ENCODE measurements at places on chromosomes 16 and 17.
A peak's percentile ranks its signal among the peaks of the same experiment; 100 is the strongest.

GRCh38 chr17:82632451-82632850 is 15.8 kb downstream of the WDR45B start:
- no peak for DNase-seq

GRCh38 chr17:33266611-33267010 is 26.5 kb downstream of the ASIC2 start:
- DNase-seq: no peak

DNA sequence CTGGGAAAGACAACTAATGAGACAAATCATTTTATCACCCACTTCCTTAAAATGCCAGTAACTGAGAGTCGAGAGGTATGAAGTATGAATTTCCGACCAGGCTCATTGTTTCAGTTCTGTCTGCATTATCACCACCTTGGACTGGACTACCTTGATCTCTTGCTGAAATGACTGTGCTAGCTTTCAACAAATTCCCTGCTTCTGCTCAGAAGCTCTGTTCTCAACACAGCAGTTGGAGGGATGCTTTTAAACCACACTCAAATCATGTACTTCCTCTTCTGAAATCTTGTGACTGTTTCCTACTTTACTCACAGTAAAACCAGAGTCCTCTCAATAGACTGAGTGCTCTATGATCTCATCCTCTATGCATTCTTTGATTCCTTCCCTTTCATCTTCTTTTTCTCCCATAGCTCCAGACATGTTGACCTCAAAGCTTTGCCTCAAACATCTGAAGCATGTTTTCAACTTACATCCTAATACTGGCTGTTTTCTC is 195.8 kb downstream of the KCNJ2 start:
- DNase-seq: peak; percentile 35

GRCh38 chr17:73785496-73785895 is 141.3 kb upstream of the SDK2 start:
- DNase-seq: no peak

GRCh38 chr17:76382803-76383545 is 1.4 kb upstream of the SPHK1 start:
- no peak for DNase-seq

GRCh38 chr17:72719578-72720493 is 372.7 kb downstream of the SLC39A11 start:
- peak; percentile 24 for DNase-seq

- peak; percentile 89 for DNase-seq
These were observed 29.9 kb upstream of the ARL4D start for GRCh38 chr17:43368740-43369506.

GRCh38 chr17:66677201-66677981 is 157.5 kb upstream of the CACNG5 start:
- DNase-seq: no peak

- peak; percentile 77 for DNase-seq
These were observed 13.7 kb upstream of the GUCY2D start for GRCh38 chr17:7988750-7989178.

DNA sequence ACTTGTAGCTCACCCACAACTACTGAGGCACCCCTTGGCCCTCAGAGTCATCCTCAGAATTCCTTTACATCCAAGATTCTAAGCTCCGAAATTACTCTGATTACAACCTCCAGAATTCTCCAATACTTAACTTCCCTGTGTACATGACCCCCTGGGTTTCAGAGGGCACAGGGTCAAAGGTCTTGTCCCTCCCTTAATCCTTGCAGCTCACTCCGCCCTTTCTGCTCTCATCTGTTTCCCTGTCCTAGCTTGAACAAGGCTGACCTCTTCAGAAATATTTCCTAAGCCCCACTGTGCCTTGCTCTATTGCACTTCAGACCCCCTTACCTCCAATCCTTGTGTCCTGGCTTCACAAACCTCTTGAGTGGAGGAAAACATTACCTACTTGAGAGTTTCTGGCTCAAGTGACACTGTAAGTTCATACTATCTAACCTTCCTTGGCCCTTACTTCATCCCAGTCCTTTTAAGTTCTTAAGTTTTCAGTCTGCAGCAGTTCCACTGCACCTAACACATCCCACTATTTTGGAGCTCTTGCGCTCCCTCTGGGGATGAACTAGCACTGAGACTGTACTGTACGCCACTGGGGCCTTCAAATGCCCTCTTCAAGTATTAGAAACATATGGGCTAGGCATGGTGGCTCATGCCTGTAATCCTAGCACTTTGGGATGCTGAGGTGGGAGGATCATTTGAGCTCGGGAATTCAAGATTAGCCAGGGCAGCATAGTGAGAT is 6.2 kb downstream of the N4BP1 start:
- DNase-seq: no peak

- no peak for DNase-seq
These were observed 1.1 kb upstream of the PKD1L3 start for GRCh38 chr16:72001180-72001874.

DNA sequence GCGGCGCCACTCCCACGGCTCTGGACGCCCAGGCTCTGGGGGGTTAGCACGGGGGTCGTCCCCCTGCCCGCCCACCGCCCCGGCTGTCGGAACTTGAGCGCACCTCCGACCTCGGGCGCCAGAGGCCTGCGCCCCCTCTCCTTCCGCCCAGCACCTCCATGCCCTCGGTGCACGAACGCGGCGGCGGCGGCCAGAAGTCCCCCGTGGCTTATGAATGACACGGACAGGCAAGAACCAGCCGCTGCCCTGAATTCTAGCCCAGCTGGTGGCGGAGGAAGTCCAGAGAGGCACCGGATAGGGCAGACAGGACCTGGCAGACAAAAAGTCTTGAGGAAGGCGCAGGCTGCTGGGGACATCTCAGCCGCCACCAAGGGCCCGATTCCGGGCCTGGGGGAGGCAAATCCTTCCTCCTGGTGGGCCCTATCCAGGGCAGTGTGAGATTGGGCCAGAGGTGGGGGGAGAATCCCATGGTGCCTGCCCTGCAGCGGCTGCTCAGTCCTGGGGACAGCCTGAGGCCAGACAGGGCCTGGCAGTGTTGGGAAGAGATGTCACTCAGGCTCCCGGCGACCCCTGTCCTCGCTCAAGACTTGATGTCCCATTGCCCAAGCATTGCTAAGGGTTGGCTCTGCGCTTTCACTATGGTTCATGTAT is 897 bp upstream of the CYGB start:
- no peak for DNase-seq

DNA sequence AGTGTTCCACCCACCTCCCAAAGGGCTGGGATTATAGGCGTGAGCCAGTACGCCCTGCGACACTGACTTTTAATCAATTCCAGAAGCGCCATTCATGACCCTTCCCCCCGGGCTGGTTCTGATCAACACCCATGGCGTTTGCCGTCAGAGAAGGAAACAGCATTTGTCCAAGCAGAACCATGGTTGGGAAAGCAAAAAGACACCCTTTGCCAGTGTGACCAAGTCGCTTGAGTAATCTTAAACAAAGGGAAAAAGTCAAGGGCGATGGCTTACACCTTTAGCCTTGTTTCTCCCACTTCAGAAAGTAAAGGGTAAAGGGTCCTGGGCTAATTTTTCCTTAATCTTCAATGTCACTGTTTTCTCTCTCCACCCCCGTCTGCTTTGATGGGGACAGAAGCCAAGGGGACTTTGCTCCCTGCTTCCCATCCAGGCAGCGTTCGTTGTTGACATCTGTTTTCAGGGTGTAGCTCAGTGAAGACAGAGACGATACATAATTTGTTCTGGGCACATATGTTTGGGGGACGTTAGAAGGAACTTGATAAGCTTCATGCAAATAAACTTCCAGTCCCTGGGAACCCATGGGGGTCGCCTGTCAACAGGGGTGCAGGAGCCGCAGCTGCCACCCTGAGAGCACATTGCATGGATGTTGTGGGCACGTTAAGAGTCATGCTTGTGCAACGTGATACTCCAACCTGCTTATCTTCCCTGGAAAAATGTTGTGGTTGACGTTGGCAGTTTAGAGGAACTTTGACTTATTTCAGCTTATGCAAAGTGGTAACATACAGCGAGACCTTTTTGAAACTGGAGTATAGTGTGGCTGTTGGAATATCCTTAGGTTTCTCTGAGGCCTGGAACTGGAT is 50.6 kb upstream of the TANGO6 start:
- DNase-seq: no peak

- DNase-seq: no peak
These were observed at the start of gene SKAP1 for GRCh38 chr17:48429638-48430586. Gene SKAP1 (minus strand): TSS chr17:48430214.

DNA sequence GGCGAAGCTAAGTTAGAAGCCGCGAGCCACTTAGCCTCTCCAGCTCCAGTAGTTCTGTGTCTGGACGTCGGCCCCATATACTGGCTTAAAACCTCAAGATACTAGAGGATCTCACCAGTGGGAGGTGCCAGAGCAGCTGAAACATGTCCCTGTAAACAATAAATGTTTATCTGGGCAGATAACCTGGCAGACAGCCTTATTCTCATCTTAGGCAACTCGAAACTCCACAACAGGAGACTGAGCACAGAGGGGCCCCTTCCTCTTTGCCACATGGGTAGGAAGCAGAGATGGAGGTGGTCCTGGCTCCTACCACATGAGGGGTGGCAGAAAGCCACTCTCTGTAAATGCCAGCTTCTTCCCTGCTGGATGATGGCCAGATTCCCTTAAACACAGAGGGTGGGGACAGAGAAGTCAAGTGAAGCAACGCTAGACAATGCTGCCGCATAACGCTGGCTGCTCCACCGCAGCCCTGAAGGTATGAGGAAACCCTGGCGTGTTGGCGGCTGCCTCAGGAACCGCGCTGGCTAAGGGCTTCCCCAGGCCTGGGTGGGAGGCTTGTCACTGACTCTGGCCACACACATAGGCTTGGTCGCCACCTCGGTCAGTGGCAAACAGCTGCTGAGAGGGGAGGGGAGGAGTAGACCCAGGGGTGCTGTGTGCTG is 67.9 kb downstream of the HIC1 start:
- peak; percentile 73 for DNase-seq

GRCh38 chr16:55585631-55586030 is 19.1 kb downstream of the CAPNS2 start:
- no peak for DNase-seq

DNA sequence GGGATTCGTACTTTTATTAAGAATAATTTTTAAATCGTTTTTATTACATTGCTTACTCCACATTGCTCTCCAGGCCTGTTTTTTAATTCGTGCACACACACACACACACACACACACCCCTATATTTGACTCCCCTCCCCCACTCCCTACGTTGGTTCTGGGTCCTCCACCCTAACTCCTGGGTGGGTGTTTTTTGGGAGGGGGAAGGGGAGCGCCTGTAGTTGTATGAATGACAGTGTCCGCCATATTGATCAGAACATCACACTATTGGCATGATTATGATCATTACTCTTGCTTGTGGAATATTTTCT is 1.3 kb downstream of the GNAO1 start:
- peak; percentile 22 for DNase-seq

DNA sequence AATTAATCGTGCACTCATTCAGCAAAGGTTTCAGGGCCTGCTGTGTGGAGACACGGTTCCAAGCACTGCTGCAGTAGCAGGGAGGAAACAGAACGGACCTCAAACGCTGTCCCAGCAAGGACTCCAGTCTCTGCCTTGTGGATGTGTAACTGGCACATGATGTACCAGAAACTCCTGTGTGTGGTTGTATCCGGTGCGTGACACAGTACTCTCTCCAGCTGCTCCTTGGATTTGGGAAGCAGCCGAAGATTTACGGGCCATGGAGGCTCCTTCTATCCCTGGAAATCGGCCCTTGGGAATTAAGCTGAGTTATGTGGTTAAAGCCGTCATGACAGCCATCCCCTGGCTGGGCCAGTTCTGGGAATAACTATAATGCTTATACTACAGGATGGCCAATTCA is 8.5 kb upstream of the ANKRD11 start:
- no peak for DNase-seq

DNA sequence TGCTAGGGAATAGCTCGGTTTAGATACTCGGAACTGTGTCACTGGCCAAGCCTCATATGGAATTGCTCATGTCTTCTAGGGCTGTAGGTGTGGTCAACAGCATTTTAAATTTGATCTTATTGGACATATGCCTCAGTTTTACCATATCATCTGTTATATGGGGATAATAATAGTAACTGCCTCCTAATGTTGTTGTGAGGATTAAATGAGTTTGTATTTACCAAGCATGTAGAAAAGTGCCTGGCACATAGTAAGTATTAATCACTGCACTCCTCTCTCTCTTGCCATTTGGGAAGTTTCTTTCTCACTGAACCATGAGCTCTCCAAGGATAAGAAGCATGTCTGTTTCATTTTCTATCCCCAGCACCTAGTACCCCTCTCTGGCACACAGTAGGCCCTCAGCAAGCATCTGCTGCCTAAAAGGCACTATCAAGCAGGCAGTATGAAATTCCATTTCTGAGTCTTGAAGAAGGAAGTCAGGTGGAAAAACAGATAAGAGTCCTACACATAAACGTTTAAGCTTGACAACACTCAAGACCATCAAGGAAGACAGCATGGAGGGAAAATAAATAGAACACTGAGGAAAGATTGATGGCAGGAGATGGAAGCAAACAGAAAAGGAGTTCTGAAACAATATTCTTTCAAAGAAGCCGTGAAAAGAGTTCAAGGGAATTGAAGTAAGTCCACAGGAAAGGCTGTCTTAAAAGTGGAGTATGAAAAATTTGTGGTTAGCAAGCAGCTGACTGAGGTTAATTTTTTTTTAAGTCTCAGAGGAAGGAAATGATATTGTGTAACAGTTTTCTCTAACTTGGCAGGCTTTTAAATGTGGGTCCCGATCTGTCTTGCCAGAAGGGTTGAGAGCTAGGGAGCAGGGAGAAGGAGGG is 2.2 kb upstream of the ATP6V0A1 start:
- peak; percentile 33 for DNase-seq

DNA sequence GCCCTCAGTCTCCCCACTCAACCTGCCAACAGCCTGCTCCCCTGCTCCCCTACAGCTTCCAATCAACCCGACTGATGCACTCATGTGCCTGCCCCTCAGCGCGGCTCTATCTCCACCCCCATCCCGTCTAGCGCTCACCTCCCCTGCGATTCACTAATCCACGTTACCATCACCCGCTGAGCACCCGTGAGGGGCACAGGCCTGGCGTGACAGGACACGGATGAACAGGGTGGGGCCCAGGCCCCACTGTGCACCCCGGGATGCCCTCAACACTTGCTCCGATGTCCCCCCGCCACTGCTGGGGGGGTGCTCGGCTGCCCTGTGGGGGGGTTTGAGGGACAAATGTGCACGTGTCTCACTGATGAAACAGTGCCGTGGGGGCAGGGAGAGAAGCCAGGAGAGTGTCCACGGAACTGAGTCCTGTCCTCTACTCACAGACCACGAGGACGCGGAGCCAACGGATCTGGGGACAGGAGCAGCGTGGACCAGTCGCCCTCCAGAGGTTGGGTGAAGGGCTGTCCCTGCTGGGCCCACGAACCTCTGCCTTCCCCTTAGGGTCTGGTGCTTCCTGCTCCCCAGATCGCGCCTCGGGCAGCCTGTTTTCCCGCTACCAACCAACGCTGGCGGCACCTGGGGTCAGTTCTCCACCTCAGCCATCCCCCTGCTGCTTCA is 66.7 kb downstream of the RPH3AL start:
- DNase-seq: no peak

GRCh38 chr17:83153681-83154310 is 74.4 kb downstream of the METRNL start:
- DNase-seq: peak; percentile 1
